ENCODE measurements at places on chromosomes 6 and 20.

DNA sequence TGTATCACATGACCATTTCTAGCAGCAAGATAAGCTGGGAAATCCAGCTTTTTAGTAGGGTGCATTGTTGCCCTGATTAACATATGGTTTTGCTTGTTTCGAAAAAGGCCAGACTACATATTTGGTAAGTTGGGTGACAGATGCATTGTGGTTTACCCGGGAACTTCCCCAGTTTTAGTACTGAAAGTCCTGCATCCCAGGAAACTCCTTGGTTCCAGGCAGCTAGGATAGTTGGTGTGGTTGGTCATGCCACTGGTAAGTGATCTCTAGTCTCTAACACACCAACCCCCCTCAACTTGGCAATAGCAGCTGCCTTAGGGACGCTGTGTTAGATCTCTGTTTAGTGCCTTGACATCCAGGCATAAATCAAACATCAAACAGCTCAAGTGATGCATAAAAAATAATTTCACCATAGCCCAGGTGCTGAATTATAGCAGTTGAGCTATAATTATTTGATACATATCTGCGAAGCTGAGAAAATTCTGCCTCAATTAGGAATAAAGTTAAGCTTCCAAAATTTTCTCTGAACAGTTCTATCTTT, 216.5 kb downstream of the TFAP2C start:
- DNase-seq: no peak

GRCh38 chr20:51446656-51447055, 95.9 kb downstream of the NFATC2 start:
- DNase-seq: peak; percentile 83

GRCh38 chr6:162907876-162908481, 180.2 kb downstream of the PACRG start:
- peak; percentile 38 for DNase-seq

- DNase-seq: no peak
These were observed 1.2 kb downstream of the LMBRD1 start for GRCh38 chr6:69795469-69796072.

GRCh38 chr6:36769676-36770499, 69.4 kb downstream of the CPNE5 start:
- peak; percentile 58 for DNase-seq

- no peak for DNase-seq
These were observed 698.4 kb downstream of the TENT5A start for GRCh38 chr6:81054036-81054435.

- no peak for DNase-seq
These were observed 26.0 kb downstream of the TOMM6 start for GRCh38 chr6:41813469-41813868.

DNA sequence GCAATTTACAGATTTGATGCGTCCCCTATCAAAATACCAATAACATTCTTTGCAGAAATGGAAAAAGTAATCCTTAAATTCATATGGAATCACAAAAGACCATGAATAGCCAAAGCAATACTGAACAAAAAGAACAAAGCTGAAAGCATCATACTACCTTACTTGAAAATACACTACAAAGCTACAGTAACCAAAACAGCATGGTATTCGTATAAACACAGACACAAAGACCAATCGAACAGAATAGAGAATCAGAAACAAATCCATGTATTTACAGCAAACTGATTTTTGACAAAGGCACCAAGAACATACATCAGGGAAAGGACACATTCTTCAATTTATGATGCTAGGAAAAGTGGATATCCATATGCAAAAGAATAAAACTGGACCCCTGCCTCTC, 206.5 kb upstream of the PDE10A start:
- DNase-seq: no peak

DNA sequence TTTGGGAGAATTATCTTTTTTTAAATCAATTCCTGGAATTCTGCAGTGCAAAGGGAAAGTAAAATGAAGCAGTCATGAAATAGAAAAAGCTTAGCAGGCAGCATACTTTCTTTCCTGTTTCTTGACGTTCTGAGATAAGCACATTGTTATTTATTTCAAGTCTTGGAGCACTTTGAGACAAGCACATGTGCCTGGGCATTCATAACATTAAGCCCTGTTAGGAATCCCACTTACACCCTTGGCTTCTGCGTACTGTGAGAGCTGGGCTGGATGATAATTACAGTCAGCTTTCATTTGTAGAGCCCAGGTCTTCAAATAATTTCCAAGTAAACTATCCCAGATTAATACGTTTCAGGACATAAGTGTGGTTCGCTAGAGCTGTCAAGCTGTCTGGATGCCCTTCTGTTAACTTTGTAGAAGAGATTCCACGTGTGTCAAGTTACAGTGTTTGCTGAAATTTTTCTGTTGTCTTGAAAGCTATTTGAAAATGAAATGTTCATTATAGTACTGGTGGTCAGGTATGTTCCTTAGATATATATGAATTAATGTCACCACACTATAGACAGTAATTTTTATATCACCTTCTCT, 8.9 kb downstream of the FARS2 start:
- DNase-seq: no peak

DNA sequence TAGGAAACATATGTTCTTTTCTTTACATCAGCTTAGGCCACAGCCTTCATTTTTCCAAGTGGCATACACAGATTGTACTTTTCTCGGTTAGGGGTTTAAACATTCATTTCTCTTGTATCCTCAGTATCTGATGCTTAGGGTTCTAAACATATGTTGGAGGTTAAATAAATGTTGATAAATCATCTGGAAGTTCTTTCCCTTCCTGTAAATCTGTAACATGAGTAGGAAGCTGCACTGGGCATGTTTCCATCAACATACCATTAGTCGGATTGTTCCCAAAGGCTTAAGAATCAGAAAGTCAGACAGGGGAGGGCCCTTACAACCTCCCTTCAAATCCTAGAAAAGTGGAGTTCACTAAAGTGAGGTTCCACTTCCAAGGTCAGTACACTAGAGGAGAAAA, 54.8 kb upstream of the BCLAF1 start:
- peak; percentile 91 for DNase-seq

DNA sequence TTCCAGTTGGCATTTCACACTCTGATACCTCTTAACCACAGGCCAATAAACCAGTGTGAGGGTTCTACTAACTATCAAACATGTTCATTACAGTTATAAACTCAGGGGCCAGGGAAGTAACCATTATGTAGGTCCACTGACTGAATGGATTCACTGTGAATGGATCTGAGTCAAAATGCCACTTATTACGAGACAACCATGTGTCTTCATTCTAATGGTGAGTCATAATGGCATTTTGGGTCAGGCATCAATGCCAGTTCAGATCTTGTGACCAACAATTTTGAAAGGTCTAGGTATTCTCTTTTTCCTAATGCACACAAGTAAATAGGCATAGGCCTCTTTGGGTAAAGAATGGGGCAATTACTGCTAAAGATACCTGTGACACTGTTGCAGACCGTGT, 112.2 kb upstream of the HEY2 start:
- DNase-seq: no peak

DNA sequence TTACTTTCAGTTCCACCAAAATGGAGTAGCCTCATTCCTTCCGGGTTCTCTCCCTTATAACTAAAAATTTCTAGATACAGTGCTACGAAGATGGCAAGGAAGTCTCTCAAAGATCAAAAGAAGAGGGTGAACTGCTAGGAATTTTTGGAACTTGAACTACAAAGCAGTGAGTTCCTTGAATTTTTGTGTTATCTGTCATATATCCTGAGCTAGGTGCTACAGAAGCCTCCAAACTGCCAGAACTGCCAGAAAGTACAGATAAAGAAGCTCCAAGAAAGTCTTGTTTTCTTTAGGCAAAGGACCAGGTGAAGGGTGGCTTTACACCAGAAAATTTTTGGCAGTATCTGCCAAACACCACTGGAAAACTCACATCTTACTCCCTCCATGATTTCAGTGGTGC, 218.8 kb upstream of the FLRT3 start:
- DNase-seq: peak; percentile 25

DNA sequence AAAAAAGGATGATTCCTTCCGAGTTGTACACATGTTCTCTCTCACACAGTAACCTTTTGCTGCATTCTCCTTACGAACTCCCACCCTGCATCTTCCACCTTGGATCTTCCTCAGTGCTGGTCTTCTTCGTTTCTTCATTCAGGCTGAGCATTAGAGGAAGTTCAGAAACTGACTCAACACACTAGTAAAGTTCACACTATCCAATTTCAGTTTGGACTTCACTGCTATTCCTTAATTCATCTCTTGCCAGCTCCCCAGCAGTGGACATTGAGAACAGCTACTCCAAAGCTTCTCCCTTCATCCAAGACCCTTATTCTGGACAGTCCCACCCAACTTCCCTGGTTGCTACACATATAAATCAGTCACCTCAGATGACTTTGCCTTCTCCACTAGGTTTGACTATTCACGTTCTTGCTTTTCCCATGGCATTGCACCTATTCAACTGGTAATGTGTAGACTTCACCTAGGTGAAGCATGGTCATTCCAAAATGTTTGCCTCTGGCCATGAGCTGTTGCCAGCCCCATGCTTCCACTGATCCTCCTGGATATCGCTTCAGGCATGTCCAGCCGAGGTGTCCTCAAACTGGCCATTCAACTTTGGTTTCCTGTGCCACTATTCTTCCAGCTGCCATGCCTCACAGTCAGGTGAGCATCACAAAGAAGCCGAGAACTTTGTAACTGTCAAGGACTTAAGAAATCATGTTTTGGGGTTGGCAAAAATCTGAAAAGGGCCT, 103.9 kb upstream of the EMILIN3 start:
- DNase-seq: no peak

- DNase-seq: no peak
These were observed 17.2 kb downstream of the C6orf132 start for GRCh38 chr6:42125231-42125630.

- DNase-seq: no peak
These were observed 6.8 kb upstream of the CST8 start for GRCh38 chr20:23484081-23484480.

GRCh38 chr6:25764611-25765010, 10.1 kb downstream of the SLC17A4 start:
- no peak for DNase-seq

GRCh38 chr20:61385731-61386130, 133.7 kb downstream of the CDH4 start:
- DNase-seq: no peak

DNA sequence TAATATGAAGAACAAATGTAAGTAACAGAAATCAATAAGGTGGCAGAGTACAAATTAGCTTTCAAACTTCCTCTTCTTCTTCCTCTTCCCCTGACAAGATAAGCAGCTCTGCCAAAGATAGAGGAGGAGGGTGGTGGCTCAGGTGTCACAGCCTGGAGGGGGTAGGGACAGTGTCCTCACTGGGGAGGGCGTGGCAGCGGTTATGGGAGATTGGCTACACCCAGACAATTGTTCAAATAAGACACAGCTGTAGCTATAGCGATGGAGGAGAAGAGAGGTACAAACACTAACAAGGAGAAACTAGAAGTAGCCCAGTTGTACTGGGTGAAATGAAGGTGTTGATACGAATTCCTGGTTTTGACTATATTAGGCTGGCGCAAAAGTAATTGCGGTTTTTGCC, 198.5 kb downstream of the TBXT start:
- no peak for DNase-seq

Data from fibroblast of skin of right biceps (primary cell).